ENCODE measurements at places on chromosomes 11 and 22. TPM values are rescaled to one million over a fixed set of nuclear protein-coding genes. Genes with fewer than 3 reads are reported as not detected.

DNA sequence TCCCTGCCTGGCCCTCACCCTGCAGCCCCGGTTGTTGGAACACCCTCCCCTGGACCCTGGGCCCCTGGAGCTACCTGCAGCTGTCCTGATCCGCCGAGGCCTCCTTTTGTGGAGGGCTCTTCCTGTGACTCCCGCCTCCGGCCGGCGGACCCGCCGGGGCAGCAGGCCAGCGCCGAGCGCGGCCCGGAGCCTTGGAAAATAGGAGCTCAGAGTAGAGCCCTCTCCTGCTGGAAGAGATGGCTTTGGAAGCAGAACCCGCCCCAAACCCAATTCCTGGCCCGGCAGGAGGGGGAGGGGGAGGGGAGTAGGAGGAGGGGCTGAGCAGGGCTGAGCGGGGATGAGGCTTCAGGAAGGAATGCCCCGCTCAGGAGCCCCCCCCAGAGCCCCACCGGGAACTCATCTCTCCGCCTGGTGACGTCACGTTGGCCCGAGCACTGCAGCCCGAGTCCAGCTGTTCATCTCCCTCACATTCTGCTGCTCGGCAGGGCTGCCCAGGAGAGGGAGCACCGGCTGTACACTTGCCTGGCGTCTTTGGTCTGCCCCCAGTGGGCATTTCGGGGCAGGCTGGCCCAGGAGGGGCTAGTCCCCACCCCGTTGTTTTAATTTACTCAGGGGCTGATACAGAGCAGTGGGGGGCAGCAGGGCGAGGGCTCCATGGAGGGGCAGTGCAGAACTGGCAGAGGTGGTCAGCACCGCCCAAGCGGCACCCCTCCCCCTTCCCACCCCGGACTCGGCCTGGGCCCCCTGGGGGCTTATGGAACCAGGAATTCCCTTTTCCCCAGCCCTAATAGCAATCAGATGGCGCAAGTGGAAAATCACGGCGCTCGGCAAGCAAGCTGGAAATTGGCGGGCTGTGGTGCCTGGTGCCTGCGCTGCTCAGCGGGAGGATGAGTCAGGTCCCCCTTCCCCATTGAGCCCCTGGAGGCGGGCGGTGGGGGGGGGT is at the start of gene MRGPRF:
Gene MRGPRF, minus strand, starts transcription at position 238 of the 943 bp plus-strand sequence. CDS start 3,345 bp downstream, outside the sequence.
- no peak within 1 kb of the TSS for H3K4me3 ChIP-seq
- H3K36me3 ChIP-seq = no peaks in the 10 kb centered on the region
- no peaks in the 10 kb centered on the region for H3K4me1 ChIP-seq

GRCh38 chr11:108561535-108561991 is 32.0 kb downstream of the EXPH5 start:
- H3K27ac ChIP-seq = no peak overlapping the region
- no peaks in the 10 kb centered on the region for H3K36me3 ChIP-seq
- H3K4me1 ChIP-seq = no peaks in the 10 kb centered on the region
- no peak overlapping the region for H3K4me3 ChIP-seq
- no peak for DNase-seq

- DNase-seq = no peak
- H3K27ac ChIP-seq = no peak overlapping the region
- peaks cover 31% of the 10 kb centered on the region for H3K27me3 ChIP-seq
- H3K4me1 ChIP-seq = peaks cover 4% of the 10 kb centered on the region
- no peak overlapping the region for H3K4me3 ChIP-seq
Observed at GRCh38 chr11:62909107-62909894, 11.9 kb downstream of the CHRM1 start.

DNA sequence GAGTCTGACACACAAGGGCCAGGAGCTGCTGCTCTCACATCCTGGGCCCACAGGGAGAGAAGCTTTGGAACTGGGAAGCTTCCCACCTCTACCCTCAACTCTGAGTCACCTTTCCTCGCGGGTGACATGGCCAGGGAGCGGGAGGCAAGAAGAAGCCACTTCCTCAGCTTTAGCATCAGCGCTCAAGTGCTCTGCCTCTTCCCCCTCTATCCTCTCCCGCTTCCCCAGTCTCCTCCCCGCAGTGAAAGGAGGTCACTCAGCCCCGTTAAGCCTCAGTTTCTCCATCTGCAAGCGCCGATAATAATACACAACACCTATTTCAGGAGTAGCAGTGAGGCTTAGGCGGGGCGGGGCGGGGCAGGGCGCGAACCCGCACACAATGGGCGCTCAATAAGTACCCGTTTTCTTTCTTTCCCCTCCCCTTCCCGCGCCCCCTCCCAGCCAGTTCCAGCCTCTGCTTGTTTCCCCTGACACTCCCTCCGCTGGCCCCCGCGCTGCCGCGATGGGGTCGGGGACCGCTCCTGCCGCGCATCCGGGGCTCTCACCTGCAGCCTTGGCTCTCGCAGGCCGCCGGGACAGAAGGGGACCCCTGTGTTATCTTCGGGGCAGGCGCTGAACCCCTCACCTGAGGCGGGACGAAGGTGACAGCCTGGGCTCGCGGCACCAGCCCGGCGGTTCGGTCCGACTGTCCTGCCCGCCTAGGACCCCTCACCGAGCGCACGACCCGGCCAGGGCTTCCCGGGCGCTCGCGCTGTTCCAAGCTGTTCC is 892 bp downstream of the GDPD5 start:
- H3K36me3 ChIP-seq = no peaks in the 10 kb centered on the region
- peak overlapping the region; percentile 93 for H3K4me3 ChIP-seq
- peak; percentile 11 for DNase-seq
- H3K27me3 ChIP-seq = no peaks in the 10 kb centered on the region

The CCDC117 gene
- polyA plus RNA-seq = 19.5 TPM

Measured in naive B cell (primary cell).